ENCODE measurements at places on chromosomes 3 and 15.
A peak's percentile ranks its signal among the peaks of the same experiment; 100 is the strongest.

DNA sequence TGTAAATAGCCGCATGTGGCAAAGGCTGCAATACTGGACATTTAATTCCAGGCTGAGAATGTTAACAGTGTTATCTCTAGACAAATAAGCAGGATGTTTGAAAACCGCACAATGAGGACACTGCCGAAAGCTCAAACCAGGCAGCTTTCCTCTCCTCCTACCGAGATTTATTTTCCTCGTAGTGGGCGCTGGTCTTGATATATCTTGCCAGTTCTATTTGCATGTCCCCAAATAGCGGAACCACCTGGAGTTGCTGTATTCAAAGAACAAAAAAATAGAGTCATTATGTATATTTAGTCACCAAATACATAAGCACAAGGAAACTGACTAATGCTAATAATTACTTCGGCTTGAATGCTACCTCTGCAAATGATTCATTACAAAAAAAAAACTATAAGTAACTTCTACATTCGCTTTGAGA is 46.5 kb downstream of the CYFIP1 start:
- no peak for DNase-seq

- no peak for DNase-seq
Measured at GRCh38 chr15:67085818-67086636, 20.6 kb downstream of the SMAD3 start.

- DNase-seq = no peak
Measured at GRCh38 chr3:132351222-132351806, 34.1 kb downstream of the ACP3 start.

- no peak for DNase-seq
Measured at GRCh38 chr3:31274326-31275024, 258.2 kb upstream of the STT3B start.

- no peak for DNase-seq
Measured at GRCh38 chr3:52084216-52084945, 28.0 kb upstream of the DUSP7 start.

DNA sequence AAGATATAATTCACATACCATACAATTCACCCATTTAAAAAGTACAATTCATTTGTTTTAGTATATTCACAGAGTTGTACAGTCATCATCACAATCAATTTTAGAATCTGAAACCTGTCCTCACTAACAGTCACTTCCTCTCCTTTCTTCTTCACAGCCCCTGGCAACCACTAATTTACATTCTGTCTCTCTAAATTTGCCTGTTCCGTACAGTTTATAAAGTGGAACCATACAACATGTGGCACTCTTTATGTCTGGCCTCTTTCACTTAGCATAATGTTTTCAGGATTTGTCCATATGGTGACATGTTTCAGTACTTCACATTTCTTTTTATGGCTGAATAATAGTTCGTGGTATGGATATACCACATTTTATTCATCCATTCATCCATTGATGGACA is 22.7 kb downstream of the ERICH6 start:
- DNase-seq = no peak

DNA sequence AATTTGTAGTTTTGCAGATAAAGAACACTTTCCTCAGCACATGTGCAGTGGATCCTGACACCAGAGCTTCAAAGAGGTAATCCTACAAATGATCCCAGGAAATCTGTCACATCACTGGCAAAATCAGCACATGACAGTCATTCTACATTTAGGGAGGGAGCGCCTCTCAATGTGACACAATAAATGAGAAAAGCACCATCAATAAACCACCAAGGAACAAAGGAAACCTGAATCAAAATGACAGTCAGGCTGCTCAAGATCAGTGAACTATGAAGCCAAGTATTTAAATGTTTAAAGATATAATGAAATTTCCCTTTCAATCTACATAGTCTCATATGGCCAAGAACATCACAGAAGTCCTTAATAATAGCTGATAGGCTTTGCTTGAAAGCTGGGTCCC is 119.5 kb downstream of the LRRN1 start:
- no peak for DNase-seq

- DNase-seq = no peak
Measured at GRCh38 chr3:165636684-165637015, 200.6 kb downstream of the BCHE start.

GRCh38 chr15:73886717-73887345 is 13.5 kb downstream of the TBC1D21 start:
- DNase-seq = no peak

DNA sequence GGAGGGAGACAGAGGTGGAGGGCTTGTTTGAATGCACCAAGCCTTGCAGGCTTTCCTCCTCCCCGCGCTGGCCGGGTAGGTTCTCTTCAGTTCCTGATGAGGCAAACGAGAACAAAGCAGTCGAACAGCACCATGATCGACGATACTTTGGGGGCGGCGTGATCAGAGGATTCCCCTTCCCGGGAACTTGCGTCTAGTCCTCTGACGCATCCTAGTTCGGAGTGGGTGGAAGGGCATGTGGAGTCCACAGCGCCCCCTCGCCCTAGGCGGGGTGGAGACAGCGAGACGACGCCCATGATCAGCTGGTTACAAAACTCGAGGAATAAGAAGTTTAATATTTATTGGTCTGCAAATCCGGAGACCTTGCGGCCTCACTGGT is 452 bp upstream of the SV2B start:
- no peak for DNase-seq

DNA sequence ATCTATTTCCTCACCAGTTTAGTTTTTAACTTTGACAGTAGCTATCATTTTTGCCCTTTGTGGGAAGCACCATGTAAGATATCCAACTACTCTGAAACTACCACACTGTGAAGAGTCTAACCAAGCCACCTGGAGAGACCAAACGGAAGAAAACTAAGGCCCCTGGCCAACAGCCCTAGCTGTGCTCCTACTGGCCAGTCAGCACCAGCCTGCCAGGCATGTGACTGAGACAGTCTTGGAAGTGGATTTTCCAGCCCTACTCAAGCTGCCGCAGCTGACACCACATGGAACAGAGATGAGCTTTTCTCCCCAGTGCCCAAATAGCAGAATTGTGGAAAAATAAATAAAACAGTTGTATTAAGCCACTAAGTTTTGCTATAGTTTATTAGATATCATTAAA is 2.9 kb upstream of the TBC1D5 start:
- DNase-seq = no peak

DNA sequence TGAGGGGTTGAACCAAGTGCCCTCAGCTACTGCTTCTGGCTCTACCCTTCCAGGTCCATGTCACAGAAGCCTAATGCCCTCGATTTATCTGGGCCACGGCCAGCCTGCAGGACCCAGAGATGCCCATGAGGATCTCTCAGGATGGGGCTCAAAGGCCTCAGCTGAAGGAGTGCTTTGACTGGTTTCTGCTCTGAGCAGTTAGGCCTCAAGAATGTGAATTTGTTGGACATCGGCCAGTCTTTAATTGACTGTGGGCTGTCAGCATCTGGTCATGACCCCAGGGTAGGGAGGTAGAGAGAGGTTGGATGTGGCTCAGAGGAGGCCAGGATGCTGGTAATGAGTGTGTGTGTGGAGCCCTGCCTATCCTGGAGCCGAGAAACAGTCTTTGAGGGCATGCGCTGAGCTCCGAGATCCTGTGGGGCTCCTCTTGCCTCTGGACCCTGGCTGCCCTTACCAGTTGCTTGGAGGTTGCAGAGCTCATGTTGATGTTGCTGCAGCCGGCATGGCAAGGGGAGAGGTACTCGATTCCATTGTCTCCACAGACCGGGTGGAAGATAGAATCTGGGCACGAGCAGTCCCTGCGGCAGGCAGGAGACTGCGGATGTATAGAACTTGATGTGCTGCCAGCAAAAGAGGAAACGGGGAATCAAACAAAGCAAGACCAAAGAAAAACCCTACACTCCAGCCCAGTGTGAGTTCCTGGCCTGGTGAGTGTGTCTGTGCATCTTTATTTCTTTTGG is 49.1 kb upstream of the RAB6B start:
- DNase-seq = peak; percentile 61

- no peak for DNase-seq
Measured at GRCh38 chr3:57956119-57956832, 51.9 kb upstream of the FLNB start.

GRCh38 chr15:39376371-39376909 is 204.4 kb upstream of the THBS1 start:
- no peak for DNase-seq

GRCh38 chr15:53454535-53454842 is 305.0 kb downstream of the WDR72 start:
- DNase-seq = no peak

GRCh38 chr15:38048001-38048455 is 113.6 kb downstream of the TMCO5A start:
- DNase-seq = no peak

GRCh38 chr3:128442949-128443348 is 23.7 kb downstream of the DNAJB8 start:
- DNase-seq = no peak

DNA sequence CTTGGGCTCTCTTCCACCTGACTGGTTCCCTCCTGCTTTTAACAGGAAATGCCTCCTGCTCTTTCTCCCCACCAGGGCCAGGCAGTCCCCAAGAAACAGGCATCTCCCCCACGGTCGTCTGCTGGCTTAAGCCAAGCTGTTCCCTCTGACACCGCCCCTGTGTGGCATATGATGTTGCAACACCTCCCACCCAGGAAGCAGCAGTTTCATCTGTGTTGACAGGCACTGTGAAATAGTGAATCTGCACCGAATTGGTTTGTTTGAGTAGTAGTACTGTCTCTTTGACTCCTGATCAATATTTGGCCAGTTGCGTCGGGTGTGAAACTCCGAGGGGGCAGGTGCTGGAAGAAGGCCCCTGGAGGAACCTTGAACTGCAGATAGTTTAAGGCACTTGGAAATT is 188.8 kb downstream of the FEZF2 start:
- no peak for DNase-seq

DNA sequence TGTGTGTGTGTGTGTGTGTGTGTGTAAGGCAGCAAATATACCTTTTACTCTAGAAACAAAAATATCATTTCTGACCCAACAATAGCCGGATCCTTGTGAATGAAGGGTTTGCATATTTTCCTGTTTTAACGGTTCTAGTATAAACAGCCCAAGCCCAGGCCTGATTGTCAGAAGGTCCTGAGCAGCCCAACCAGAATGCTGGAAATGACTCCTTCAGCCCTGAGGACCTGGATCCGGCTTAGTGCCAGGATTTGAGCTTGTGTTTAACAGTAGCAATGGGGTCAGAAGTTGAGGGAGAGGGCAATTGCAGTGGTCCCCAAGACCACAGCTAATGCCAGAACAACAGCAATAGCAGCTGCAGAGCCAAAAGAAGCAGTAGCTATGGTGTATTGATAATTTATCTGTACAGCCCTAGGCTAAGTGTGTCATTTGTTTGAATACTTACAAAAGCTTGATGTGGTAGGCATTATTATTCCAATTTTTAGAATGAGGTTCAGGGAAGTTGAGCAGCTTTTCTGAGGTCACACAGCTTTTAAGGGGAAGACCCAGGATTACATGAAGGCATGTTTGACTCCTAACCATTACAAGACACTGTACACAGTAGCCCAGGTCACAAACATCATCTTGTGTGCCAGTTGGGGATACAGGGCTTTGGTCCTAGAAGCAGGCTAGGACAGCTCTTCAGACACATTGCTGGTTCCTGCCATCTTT is 12.8 kb downstream of the FOXL2 start:
- DNase-seq = no peak

DNA sequence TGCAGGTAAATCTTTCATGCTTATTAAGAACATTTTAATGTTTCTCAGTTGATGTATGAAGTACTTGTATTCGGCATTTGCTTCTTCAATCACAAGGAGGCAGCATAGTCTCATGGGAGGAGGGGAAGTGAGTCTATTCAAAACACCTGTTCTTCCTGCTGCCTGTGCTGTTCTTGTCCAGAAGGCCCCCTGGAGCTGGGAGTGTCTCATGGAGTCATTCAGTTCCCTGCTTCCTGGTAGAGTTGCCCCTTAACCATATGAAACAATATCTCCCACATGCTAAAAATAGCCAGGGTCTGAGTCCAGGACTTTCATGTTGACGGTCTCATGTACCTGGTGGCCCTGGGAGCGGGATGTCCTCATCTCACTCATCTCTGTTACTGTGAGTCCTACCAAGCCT is 15.5 kb upstream of the PPP1R2 start:
- no peak for DNase-seq

GRCh38 chr3:31172336-31172735 is 277.9 kb upstream of the GADL1 start:
- DNase-seq = no peak

DNA sequence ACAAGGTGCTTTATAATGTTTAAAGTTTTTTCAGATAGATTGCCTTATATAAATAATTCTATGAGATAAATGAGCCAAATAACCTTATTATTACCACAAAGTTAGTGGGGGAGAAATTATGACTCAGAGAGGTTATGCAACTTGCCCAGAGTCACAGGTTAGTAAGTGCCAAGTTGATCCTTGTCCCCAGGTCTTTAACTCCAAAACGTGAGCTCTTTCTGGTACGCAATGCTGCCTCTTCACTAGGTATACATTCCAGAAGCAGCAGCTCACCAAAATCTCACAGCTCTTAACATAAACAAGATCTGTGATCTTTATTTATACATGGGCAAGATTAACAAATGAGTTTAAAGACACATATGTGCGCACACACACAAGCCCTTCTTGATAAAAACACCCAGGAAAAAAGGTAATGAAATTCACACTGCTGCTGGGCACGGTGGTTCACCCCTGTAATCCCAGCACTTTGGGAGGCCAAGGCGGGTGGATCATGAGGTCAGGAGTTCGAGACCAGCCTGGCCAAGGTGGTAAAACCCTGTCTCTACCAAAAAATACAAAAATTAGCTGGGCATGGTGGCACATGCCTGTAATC is 59.8 kb upstream of the NR2F2 start:
- no peak for DNase-seq

- DNase-seq = no peak
Measured at GRCh38 chr3:102687851-102688555, 253.2 kb downstream of the ZPLD1 start.

- DNase-seq = no peak
Measured at GRCh38 chr15:51793521-51794305, 35.7 kb upstream of the TMOD3 start.

DNA sequence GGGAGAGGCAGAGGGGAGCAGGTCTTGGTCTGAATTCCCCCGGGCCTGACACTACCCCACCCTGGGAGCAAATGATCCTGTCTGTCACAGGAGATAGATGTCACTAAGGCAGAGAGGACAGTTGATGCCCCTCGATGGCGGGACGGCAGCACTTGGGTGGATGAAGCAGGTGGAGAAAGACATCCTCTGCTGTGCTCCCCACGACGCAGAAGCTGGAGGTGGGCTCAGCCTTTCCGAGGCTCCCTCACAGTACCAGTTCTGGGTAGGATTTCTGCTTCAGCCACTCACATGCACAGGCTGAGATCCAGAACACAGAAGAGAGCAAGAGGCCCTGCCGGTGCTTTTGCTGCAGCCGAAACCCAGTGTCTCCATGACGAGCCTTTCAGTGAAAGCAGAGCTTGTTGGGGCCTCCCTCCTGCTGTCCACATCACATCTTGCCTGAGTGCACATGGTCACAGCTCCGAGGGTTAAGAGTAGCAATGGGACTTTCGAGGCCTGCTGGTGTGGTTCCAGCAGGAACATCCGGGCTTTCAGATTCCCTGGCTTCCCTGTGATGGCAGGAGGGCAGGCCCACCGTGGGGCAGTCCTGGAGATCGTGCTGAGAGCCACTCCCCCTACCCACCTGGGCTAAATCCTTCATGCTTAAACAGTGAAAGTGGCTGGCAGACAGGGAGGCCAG is 107.3 kb upstream of the PRR20G start:
- no peak for DNase-seq

- peak; percentile 66 for DNase-seq
Measured at GRCh38 chr15:77457191-77457904, 36.7 kb downstream of the HMG20A start.

- DNase-seq = no peak
Measured at GRCh38 chr3:197356275-197356674, 57.9 kb upstream of the DLG1 start.
